ENCODE measurements at places on chromosomes 4 and X.

GRCh38 chrX:147884958-147885357 is 26.8 kb upstream of the FMR1 start:
- no peak for DNase-seq

GRCh38 chr4:83010111-83010521 is 507 bp downstream of the LIN54 start:
- no peak for DNase-seq

GRCh38 chr4:121227341-121227792 is 63.2 kb upstream of the TNIP3 start:
- no peak for DNase-seq

GRCh38 chr4:26163425-26164362 is 157.1 kb upstream of the RBPJ start:
- DNase-seq: no peak

GRCh38 chr4:38207110-38207457 is 246.9 kb downstream of the PTTG2 start:
- DNase-seq: no peak

DNA sequence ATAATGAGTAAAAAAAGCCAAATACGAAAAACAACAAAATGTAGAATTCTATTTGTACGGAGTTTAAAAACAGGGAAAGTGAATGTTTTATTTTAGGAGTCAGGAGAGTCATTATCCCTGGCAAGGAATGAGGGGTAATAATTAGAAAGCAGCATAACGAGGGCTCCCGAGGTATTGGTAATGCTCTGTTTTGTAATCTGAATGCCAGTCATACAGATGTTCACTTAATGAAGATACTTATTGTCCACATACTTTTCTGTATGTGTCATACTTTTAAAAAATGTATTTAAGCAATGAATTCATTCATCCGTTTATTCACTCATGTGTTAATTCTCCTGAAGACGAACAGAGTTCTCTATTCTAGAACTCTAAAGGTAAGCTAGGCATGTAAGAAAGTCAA is 87.8 kb upstream of the BMP2K start:
- DNase-seq: no peak

- no peak for DNase-seq
Observed at GRCh38 chr4:78937837-78938236, 1.4 kb downstream of the PAQR3 start.

- DNase-seq: no peak
Observed at GRCh38 chr4:39555472-39555871, 28.2 kb upstream of the UGDH start.

DNA sequence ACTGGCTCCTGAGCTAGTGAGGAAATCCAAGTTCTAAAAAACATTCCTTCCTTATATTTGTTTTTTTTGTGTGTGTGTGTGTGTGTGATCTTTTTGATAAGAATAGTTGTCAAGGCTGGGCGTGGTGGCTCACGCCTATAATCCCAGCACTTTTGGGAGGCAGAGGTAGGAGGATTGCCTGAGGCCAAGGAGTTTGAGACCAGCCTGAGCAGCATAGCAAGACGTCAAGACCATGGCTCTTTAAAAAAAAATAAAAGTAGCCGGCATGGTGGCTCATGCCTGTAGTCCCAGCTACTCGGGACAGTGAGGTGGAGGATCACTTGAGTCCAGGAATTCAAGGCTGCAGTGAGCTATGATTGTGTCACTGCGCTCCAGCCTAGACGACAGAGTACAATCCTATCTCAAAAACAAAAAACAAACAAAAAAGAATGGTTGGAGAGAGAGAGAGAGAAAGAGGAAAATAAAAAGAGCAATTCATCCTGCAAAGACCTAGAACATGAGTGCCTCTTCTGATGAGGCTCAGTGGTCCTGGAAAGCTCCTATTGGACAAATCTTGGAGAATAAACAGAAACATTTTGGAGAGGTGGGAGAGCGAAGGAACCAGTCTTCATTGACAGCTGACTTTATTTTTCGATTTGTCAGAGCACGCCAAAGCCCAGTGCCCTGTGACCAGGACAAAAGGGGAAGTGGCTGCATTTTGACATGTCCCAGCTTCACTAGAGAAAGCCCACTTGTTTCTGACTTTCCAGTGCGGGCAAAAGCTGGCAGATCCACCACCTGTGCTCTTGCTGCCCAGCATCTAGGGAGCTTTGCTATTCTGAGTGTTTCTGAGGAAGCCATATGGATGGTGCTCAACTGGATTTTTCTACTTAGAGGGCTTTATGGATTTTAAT is 244.7 kb downstream of the PALLD start:
- no peak for DNase-seq

- DNase-seq: no peak
Observed at GRCh38 chrX:35561985-35562384, 236.2 kb upstream of the MAGEB16 start.

GRCh38 chr4:79597266-79597665 is 189.2 kb upstream of the GK2 start:
- no peak for DNase-seq

DNA sequence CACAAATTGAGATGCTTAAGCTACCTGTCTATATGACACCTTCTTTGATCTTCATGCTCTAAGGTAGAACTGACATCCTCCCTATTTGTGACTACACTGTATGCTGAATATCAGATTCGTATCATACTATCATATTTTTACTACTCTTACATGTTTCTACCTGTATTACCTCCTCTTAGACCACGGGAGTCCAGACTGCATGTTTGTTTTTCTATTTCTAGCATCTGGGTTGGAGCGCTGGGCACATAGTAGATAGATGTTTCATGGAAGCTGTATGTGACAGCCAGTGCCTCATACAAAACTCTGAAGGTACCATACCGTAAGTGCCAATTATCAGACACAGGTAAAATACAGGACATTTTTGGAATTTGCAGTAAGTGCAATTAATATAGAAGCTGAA is 47.6 kb downstream of the ATP10D start:
- DNase-seq: no peak

DNA sequence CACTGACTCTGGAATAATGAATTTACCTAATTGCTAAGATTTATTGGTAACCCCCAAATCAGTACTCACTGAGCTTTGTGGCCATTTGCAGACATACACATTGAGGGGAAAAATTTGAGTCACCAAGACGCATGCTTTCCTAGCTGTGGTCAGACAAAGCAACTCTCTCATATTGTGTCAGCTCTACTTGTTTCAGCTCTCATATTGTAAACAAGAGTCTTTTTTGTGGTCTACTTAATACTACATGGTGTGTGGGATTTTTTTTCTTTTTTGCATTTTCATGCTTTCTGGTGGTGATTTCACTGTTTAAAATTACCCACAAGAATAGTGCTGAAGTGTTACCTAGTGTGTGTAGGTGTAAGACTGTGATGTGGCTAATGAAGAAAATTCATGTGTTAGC is 428.2 kb upstream of the GALNT7 start:
- DNase-seq: no peak

DNA sequence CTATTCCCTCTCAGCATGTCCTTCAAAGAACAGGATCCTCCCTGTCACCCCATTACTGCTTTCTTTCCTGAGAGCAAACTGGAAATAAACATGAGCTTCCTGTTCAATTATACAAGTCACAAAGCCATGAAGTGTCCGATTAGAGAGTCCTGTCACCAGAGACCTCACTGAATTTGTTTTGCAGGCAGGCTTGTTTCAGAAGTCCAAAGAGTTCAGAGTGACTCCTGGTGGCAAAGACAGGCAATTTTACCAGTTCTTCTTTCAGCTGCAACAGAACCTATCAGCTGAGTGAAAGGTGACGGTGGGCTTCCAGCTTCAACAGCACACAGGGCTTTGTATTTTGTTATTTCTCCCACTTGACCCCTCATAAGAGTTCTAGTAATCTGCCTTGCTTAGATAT is 6.4 kb downstream of the ELK1 start:
- DNase-seq: no peak

GRCh38 chr4:165584916-165585315 is 206.1 kb downstream of the CPE start:
- no peak for DNase-seq

Data from NCI-H1105 (cell line).